GM18507 (cell line): ENCODE measurements at places on chromosomes 4 and X.

- no peak for DNase-seq
Measured at GRCh38 chr4:6390356-6390755, 82.1 kb downstream of the PPP2R2C start.

DNA sequence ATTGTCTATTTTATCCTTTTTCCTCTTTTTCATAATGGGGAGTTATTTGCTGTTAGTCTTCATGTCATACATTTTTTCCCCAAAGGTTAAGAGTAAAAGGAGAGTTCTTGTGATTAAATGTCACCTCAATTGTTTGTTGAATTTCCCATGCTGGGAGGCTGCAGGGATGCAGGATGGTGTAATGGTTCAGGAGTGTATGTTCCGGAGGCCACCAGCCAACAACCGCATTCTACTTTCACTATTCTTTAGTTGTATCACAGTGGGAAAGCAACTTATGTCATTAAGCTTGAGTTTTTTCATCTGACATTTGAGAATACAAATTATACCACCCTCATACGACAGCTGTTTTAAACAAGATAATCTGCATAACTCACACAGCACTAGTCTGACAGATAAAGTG, 15.4 kb downstream of the AFP start:
- DNase-seq, result no peak

- DNase-seq, result no peak
Measured at GRCh38 chrX:2489446-2490445, 11.0 kb downstream of the DHRSX start.

DNA sequence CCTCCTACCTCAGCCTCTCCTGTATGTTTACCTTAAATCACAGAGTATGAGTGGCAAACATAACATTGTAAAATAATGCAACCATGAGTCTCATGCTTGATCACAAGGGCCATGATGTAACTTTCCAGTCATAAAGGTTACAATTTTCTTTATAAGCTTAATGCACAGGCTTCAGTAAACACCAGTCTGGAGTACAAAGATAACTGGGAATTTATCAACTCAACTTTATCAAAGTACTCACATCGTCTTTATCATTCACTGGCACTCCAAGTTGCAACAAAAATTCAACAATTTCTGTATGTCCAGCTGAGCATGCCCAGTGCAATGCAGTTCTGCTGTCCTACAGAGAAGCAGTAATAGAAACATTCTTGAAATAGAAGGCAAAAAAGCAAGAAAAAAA, 2.8 kb downstream of the PSMD10 start:
- no peak for DNase-seq

DNA sequence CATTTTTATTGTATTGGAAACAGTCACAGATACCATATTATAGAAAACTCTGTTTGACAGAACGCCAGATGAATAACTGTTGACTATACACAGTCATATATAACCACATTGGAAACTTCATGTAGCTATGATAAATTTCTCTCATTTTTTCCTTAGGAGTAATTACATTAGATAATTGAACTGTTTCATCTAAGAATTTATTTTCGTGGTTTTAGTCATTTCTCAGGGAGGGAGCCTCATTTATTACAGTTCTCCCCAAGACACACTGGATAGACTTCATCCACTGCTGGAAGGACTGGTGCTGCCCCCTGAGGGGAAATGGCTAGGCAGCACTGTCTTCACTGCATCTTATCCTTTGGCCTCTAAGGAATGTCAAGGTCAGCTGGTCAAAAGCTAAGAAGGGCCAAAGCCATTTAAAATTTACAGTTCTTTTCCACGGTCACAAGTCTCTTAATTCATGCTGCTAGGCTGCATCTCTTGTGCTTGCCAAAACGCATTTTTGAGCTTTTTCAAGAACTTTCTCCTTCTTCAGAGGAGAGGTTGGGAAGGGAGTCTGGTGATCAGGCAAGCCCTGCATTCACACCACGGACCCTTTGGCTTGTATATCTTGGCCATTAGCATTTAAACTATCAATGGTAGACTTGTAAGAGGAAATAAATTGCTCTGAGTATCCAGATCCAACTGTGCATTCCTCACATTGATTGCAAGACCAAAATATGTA, 145.1 kb downstream of the CBR4 start:
- DNase-seq, result no peak
